NCI-H187 treated with DMSO at 0.1 percent for 48 hours (cell line): ENCODE measurements at places on chromosomes 3 and 15.

GRCh38 chr3:169813278-169813677 is 574 bp upstream of the LRRC34 start:
- no peak for DNase-seq

DNA sequence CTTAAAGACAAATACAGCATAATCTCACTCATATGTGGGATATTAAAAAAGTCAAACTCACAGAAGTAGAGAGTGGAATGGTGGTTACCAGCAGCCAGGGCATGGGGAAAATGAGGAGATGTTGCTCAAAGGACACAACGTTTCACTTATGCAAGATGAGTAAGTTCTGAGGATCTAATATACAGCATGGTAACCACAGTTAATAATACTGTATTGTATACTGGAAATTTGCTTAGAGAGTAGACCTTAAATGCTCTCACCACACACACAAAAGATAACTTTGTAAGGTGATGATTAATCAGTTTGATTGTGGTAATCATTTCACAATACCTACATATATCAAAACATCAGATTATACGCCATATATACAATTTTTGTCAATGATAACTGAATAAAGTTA is 60.0 kb downstream of the MYH15 start:
- DNase-seq, result no peak

DNA sequence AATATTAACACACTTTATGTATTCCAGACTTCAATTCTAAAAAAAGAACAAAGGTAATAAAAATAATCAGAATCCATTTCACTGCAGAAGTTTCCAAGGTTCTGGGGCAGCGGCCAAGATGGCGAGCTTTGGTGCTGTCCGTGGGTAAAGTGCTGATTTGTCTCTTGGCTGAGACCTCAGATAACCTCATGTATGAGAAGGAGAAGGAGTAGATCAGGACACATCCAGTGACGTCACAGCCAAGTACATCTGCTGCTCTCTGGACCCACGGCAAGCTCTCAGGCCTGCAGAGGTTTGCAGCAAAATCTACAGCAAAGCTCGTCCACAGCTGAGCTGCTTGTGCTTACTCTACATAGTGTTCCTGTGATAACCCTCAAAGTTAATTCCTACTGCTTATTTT is 165.7 kb downstream of the MAGI1 start:
- no peak for DNase-seq

DNA sequence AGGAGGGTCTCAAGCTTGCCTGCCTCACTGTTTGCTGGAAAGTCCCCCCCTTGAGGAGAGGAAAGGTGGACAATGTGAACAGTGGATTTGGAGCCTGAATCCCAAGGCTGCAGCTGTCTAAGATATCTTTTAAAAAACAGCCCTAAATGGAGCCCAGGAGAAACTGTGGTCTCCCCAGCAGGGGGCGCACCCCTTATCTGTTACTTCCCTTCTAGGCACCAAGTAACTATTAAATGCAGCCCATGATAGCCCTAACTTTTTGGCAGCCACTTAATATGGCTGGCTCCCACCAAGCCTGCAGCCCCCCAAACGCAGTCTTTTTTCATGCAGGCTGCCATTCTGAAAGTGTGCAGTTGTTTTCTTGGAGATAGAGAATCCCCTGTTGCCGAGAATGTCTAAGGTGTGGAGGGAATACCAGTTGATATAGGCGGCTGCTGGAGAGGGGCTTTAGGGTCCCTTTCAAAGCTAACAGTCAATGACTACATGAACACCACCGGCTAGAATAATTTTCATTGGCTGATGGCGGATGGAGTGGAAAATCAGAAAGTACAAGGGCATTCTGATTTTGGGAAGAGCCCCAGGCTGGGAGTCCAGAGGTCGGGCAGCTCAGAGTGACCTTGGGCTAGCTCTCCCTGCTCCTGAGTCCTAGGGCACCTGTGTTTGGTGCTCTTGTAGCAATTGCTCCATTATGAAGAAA is 1.3 kb downstream of the RHCG start:
- no peak for DNase-seq

DNA sequence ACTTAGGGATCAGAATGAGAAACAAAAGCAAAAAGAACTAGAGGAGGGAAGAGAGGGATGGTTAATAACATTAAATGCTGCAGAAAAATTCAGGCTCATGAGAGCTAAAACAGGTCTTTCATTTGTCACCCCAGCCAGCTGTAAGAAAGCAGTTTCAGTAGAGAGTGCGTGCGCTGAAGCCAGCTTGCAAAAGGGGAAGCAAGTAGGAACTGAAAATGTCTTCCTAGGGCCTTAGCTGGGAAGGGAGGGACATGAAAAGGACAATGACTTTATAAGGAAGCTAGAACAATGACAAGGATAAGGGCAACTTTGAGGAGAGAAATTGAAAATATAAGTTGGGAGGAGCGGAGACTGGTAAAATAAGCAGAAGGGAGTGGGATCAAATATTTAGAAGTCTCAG is 3.1 kb downstream of the CIAO2A start:
- DNase-seq, result no peak

DNA sequence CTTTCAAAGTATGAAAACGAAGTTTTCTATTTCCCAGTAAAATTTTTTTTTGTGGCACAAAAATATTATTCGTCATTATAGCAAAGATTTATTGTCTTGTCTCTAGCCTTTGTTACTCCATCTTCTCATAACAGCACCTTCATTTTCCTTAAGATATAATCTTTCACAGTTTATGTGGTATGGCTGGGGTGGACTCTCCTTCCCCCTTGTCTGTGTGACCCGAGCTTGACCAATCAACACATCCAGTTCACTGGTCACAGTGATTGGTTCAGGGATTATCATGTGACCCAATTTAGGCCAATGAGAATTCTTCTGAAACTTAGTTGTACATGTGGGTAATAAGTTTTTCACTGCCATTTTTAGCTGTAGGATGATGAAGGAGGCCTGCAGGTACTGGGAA is 71.2 kb upstream of the DCBLD2 start:
- DNase-seq, result no peak

DNA sequence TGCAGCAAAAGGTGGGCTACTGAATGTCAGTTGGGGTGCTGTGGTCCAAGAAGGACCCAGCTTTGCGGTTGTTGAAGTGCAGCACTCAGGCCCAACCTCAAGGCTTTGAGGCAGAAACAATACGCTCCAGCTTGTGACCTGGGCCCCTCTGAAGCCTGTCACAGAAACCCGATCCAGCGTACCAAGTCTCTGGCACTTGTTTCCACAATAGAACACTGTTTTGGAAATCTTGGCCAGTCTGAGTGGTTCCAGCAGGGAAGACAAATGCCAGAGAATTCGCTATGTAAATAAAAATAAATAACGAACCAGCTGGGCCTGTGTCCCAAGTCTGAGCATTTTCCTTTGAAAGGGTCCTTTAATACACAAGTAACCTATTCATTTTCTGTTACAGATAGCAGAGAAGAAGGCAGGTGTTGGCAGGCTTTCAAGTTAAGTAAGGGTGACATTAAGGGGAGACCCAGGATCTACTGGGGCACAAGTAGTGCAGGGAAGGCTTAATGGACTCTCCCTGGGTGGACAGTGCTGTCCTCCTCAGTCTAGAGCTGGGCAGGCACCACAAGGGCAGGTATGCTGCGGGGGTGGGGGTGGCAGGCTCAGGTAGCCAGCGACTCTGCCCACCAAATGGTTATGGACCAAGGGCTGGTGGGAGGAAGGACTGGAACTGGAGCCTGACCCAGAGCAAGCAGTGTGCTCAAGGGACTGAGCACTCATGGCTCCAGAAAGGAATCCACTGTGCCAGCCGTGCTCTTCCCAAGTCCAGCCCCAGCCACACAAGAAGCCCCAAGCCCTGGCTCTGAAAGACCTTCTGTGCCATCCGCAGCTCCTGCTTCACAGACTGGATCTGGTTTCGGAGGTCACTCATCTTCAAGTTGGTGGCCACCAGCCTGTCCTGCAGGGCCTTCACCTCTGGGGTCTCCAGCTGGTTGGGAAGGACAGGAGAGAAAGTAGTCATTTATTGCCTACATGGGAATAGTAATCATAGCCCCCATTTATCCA is 26.3 kb downstream of the CCDC13 start:
- no peak for DNase-seq

DNA sequence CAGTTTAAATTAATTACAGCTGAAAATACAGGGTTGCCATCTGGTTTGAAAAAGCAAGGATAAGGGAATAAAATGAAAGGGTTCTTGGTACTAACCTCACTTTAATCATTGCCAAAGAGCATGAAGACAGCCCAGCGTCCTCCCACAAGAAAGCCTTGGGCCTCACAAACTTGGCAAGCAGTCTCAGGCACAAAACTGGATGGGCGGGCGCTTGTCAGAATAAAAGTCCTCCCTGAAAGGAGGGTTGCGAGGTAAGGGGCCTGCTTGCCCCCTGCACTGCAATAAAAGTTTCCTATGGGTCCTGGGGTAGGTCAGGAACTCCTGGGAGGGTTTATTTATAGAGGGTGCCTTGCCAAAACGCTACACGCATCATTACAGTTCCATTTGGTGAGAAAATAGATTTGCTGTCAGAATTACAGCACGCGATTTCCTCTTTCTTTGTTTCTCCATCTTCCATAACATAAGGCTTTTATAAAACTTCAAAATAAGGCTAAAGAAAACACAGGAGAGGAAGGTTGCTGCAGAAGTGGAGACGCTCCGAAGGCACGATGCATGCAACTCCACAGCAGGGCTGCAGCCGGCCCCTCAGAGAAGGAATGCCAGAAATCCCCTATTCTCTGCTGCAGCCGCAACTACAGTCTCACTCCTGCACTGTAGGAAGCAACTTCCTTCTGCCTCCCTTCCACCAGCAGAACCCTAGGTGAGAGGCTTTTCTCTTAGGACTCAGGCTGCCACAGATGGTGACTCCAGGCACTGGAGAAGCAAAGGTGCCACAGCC is 61.3 kb downstream of the VGLL4 start:
- no peak for DNase-seq

DNA sequence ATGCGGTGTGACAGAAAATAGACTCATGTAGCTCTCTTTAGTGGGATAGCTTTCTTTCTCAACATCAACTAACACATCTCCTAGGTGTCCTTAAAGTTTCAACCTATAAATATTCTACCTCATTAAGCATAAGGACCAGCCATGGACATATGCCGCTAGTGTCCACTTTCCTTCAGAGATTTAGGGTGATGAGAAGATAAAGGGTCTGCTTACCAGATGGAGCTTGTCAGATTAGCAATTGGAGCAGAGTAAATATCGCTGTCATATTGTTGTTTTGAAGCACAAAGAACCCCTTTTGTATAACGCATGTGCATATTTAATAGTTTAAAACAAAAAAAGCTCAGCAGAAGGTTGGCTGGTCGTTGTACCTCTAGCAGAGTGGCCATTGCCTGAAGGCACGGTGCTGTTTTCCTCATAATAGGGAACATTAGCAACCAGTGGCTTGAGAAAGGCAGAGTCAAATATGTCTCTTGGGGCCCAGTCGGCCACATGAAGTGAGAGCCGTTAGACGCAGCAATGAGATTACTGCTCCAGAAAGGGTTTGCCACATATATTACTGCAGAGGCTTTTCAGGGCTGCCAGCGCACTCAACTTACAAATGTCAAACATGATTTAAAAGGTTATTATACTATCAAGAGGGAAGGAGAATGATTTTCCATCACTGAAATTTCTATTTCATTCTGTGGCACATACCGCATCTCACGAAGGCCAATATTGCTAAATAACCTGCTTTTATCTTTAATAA is 264.2 kb downstream of the ROBO2 start:
- DNase-seq, result peak; percentile 34

DNA sequence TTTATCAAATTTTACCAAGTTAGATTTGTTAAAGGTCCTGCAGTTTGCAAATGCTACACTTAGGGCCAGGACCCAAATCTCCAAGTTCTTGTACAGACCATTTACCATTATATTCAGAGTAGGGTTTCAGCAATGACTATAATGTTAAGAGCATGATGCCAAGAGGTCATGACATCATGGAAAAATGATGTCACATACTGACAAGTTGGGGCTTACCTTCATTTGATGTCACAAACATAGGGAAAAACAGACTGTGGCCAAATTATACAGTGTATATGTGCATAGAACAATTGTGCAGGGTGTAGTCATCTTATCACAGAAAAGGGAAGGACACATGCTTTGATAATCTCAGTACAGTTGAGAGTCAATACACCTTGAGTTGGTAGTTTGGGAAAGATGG is 10.1 kb upstream of the THRB start:
- no peak for DNase-seq

GRCh38 chr15:56919031-56919608 is 676 bp downstream of the TCF12 start:
- DNase-seq, result no peak

DNA sequence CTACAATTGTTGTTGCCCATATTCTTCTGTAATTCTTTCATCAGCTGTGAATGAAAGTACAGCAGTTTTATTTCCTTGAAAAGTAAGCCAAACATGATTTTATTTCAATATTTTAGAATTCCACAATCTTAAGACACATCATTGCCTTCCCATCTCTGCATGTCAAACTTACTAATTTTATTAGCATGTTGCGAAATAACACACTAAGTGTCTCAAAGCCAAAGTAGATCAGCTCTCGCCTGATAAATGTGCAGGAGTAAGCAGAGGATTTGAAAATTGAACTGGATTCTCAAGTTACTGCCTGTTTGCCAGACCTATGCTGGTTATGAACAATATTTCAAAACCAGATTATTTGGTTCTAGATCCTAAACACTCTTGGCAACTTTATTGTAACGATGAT is 25.7 kb downstream of the TGFBR2 start:
- DNase-seq, result no peak

DNA sequence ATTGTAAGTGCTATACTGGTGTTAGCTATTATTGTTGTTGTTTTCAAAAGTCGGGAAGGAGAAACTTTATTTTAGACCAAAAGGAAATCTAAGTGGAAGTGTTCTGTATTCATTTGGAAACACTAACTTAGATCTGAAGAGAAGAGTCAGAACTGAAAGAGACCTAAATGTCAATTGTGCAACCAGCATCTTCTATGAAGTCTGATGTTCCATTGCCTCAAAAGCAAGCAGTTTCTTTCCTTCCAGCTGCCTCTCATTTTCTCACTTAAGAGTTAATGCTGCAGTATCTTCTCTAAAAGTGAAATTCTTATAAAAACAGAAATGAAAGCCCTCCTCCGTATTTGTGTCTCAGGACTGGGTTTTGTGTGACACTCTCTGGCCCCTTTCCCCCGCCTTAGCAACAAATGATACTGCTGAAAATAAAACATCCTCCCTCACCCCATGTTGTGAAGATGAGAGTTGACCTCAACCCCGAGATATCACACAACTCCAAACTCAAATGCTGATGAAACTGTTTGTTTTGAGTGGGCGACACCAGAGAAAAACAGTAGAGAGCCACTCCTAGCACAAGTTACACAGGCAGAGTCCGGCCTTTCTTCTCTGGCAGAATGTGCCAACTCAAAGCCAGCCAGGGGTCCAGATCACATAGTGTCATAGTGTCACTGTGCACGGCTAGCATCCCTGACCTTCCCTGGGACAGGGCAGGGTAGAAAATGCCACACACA is 48.9 kb downstream of the GLDN start:
- DNase-seq, result no peak

GRCh38 chr3:59839810-59840515 is 790.1 kb upstream of the CFAP20DC start:
- DNase-seq, result no peak

GRCh38 chr3:77052051-77052501 is 12.2 kb downstream of the ROBO2 start:
- no peak for DNase-seq

- DNase-seq, result no peak
These were observed 45.5 kb downstream of the RAF1 start for GRCh38 chr3:12618426-12618825.

- DNase-seq, result no peak
These were observed 79.7 kb downstream of the DZIP3 start for GRCh38 chr3:108669208-108669607.

- no peak for DNase-seq
These were observed 10.5 kb downstream of the ISG20 start for GRCh38 chr15:88649286-88649733.

GRCh38 chr15:62880278-62880677 is 162.3 kb upstream of the TPM1 start:
- no peak for DNase-seq
